ENCODE measurements at places on chromosomes 5 and 9.

GRCh38 chr9:136079916-136080246 lies 15.2 kb downstream of the NACC2 start:
- DNase-seq, result no peak

- no peak for DNase-seq
These were observed 35.8 kb downstream of the PPIC start for GRCh38 chr5:123000731-123001130.

GRCh38 chr9:26744191-26744965 lies 148.2 kb downstream of the CAAP1 start:
- DNase-seq, result peak; percentile 18

DNA sequence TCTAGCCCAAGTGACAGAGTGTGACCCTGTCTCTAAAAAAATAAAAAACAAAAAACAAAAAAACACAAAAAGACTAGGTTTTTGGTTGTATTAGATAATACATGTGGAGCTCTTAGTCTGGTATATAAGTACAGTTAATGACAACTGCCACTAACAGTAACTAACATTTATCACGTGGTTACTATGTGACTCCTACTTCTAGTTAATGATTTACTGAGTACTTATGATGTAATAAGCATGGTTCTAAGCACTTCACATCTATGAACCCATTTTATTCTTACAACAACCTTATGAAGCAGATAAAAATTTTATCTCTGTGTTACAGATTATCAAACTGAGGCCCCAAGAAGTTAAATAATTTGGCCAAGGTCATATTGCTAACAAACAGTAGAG lies 6.1 kb upstream of the TMEFF1 start:
- no peak for DNase-seq

DNA sequence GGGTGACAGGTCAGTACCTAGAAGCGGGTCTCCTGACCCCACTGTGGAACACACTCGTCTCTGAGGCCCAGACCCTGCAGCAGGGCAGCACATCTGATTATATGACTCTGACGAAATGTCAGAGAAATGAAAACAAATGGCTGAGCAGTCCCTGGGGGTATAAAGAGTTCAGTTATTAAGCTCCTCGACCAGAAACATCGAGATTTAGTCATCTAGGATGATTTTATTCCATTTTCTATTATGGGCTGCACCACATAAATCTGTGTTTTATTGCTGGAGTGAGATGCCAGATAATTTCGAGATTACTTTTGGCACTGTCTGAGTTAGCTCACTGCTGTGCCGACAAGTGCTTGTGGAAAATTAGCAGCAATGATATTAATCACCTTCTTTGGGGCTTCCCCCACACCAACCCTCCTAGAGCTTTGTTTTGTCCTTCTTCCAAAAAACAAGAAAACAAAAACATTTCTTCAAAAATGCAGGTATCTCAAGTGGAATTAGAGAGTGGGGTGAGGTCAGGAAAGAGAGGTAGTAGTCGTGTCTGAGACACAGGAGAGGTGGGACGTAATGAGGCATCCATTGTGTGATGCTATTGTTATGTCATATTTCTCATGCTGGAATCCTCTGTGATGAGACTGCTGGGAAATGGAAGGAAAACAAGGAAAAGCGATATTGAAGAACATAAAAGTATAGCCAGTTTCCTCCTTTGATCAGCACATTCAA lies 495.5 kb downstream of the DMAC1 start:
- DNase-seq, result no peak

DNA sequence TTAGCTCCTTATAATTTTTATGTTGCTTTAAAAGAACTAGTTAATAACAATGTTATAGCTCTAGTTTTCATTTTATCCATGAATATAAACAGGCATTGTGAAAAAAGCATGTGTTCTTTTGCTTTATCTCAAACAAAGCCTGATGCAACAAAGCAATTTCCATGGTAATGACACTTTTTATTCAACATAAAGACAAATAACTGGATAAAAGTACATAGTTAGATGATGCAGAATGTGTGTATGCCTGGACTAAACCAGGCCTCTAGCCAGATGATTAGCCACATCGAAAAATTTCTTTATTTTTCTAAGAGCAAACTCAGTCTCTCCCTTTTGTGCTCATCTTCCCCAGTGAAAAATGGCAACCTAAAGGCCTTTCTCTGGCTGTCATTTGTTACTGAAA lies 125.6 kb upstream of the TARS1 start:
- DNase-seq, result no peak

DNA sequence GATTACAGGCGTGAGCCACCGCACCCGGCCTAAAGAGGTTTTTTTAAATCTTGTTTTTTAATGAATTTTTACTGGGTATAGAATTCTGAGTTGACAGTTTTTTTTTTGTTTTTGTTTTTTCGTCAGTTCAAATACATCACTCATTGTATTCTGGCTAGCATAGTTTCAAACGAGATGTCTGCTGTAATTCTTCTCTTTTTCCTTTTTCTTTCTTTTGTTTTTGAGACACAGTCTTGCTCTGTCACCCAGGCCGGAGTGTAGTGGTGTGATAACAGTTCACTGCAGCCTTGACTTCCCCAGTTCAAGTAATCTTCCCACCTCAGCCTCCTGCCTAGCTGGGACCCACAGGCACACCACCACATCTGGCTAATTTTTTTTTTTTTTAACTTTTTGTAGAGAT lies 2.2 kb upstream of the PRRT1B start:
- no peak for DNase-seq

- no peak for DNase-seq
These were observed 117.0 kb downstream of the NXNL2 start for GRCh38 chr9:88651682-88652633.

DNA sequence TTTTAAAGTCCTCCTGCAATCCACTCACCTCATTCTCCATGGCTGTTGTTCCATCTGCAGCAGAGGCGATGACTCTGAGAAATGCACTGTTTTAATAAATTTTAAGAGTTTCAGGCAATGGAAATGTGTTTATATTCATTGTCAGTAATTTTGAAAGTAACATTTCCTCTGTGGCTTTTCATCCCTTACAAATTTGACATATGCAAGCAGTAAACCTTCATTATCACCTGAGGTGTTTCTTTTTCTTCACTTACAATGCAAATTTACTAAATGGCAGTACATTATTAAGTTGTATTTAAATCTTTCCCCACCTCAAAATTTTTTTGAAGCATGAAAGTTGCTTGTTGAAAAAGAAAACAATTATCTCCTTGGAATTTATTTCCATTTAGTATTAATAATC lies 136.9 kb downstream of the DIRAS2 start:
- DNase-seq, result no peak

GRCh38 chr5:19676895-19677294 lies 311.1 kb downstream of the CDH18 start:
- no peak for DNase-seq

DNA sequence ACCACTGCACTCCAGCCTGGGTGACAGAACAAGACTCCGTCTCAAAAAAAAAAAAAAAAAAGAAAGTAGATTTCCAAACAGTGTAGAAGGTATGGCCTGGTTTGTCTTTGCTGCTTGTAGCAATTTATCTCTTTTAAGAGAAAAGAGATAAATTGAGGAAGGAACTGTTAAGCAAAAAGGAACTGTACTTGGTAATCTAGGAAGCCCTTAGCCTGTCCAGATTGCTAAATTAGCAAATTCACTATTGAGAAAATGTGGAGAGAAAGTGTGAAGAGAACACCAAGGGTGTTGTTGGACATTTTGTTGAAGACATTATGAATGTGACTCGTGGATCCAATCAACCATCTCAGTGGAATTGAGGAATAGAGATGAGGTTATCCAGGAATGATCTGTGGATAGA lies 13.0 kb upstream of the SUSD3 start:
- DNase-seq, result no peak

- DNase-seq, result no peak
These were observed 19.8 kb upstream of the OTULIN start for GRCh38 chr5:14644623-14645237.

GRCh38 chr9:16436545-16436944 lies 433.9 kb downstream of the BNC2 start:
- no peak for DNase-seq

DNA sequence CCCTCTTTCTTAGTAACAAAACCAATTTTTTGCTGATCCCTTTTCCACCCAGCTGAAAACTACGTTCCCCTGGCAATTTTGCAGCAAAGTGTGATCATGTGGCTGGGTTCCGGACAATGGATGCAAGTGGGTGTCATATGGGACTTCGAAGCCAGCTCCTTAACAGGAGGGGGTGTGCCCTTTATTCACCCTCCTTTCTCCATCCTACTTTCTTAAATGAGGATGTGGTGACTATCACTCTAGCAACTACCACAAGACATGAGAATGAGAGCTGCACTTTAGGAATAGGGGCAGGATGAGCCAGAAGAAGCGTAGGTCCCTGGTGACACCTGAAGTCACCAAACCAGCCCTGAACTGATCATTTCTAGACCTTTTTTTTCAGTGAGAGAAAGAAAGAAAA lies 58.9 kb downstream of the IRF1 start:
- DNase-seq, result no peak

- DNase-seq, result no peak
These were observed 10.9 kb downstream of the HABP4 start for GRCh38 chr9:96460882-96461281.

- DNase-seq, result no peak
These were observed 142.8 kb downstream of the BARX1 start for GRCh38 chr9:93812410-93812668.

DNA sequence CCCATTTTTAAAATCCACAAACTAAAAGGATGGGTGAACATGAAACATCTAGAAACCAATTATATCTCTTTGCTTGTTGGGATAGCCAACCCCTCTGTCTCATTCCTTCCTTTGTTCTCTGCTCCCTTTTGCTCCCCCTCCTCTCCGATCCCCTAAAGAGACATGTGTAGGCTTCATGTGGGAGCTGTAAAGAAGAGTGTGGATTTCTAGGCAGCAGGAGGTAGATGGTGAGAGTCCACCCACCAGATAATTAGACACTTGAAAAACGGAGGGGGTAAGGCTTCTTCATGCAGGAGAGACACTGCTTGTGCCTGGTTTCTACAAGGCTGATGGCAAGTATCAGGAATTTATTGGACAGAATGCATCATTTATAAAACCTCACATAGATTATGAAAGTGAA lies 27.3 kb upstream of the CFAP157 start:
- DNase-seq, result no peak

DNA sequence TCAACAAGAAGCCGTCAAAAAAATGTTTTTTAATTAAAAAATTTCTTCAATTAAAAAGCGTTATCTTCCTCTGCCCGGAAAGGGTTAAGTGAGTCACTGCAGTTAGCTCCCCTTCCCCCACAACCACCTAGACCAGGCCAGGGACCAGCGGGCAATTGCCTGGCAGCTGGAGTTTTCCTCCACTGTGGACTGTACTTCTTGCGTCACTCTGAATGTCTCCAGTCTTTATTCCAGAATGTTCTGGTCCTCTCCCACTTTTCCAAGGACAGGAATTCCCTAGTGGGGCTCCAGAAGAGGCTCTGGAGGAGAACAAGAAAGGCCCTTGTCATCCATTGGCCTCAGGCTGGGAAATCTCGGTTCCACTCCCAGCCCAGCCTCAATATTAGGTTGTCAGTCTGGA lies 114.0 kb downstream of the C9orf50 start:
- no peak for DNase-seq

DNA sequence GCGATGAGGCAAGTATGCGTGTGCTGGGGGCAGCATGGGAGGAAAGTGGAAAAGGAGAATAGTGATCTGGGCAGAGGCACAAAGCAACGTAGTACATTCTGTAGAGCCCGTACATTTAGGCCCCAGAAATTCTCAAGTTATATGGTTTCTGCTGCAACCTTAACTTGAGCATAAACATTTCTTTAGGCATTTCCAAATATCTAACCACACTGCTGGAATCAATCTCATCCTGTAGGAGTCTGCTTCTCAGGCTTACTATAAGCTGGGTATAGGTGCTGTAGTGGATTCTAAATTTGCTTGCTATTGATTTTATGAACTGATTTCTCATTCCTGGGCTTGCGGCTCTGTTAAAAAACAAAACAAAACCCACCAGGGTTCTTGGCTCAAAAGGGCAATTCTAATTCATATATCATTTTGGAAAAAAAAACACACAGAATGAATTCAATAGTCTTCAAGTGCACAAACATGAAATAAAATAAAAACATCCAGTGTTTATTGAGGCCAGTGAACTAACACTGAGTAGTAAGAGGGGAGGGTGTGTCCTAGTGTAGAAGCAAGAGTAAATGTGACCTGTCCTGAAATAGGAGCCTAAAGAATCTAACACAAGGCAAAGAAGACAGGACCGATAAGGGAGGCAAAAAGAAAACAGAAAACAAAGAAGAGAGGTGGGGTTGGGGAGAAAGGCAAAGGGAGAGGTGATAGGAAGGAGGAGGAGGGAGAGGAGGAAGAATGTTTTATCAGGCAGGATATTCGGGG lies 145.5 kb upstream of the LHFPL2 start:
- no peak for DNase-seq

- DNase-seq, result no peak
These were observed 6.0 kb downstream of the NUDT2 start for GRCh38 chr9:34335376-34335775.

DNA sequence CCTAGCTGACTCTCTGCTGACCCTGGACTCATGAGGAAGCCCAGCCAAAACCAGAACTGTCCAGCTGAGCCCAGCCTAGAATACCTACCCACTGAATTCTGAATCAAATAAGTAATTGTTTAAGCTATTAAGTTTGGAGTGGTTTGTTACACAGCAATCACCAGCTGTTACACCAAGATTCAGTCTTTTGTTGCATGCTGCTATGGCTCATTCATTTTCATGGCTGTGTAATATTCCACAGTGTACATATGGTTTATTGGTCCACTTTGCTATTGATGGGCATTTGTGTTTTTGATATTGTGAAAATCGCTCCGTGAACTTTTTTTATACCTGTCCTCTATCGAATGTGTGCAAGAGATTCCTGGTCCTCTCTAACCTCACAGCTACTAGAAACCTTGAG lies 156.4 kb downstream of the FGF18 start:
- no peak for DNase-seq

GRCh38 chr5:80106916-80107315 lies 71.8 kb downstream of the THBS4 start:
- DNase-seq, result no peak

- DNase-seq, result no peak
These were observed 53.5 kb downstream of the PHF2 start for GRCh38 chr9:93629920-93630319.

- no peak for DNase-seq
These were observed 30.7 kb downstream of the TERT start for GRCh38 chr5:1264211-1264610.

DNA sequence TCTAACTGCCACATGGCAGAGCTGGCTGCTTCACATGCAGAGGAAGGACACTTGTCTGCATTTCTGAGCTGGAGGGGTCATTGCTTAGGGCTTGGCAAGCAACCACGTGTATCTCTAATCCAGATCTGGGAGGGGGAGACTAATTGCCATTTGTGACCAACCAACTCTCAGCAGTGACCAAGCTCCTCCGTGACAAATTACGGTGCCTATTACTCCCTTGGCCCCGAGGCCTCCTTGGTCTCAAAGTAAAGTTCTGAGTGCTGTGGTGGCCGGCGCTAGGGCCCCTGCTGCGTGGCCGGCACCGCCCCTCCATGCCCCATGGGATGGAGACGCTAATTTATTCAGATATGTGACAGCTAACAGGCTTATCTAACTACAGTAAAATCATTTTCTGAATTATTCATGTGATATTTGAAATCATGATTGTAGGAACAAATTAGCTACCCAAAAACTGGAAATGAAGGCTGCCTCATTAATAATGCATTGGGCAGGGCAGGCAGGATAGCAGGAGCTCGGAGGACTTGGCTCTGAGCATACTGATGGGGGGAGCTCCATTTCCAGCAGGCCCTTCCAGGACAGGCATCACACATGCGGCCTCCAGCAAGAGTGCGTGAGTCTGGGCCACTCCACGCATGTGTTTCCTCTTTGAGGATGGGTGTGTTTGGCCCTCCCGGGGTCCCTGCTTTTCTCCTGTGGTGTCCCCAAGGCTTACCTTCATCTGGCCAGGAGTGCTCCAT lies 67.7 kb downstream of the C5orf15 start:
- DNase-seq, result no peak

- no peak for DNase-seq
These were observed 1.6 kb downstream of the FNIP1 start for GRCh38 chr5:131795228-131795627.
